ENCODE measurements at places on chromosomes 13 and 19. TPM values are rescaled to one million over a fixed set of nuclear protein-coding genes. Genes with fewer than 3 reads are reported as not detected.

GRCh38 chr13:45333977-45334922, 6.7 kb downstream of the TPT1 start:
- H3K36me3 ChIP-seq = peaks cover 76% of the 10 kb centered on the region
- peaks cover 93% of the 10 kb centered on the region for H3K4me1 ChIP-seq
- H3K4me3 ChIP-seq = peak overlapping the region; percentile 63
- no peaks in the 10 kb centered on the region for H3K27me3 ChIP-seq
- DNase-seq = peak; percentile 71

- peaks cover 47% of the 10 kb centered on the region for H3K27me3 ChIP-seq
- H3K4me3 ChIP-seq = no peak overlapping the region
- H3K4me1 ChIP-seq = no peaks in the 10 kb centered on the region
- no peak overlapping the region for H3K27ac ChIP-seq
- H3K36me3 ChIP-seq = no peaks in the 10 kb centered on the region
- no peak for DNase-seq
Observed at GRCh38 chr13:91405240-91405639, 6.8 kb downstream of the GPC5 start.

- H3K4me1 ChIP-seq = peaks cover 13% of the 10 kb centered on the region
- no peak overlapping the region for H3K27ac ChIP-seq
- DNase-seq = no peak
- H3K27me3 ChIP-seq = peaks cover 44% of the 10 kb centered on the region
Observed at GRCh38 chr13:113862191-113862930, 1.5 kb downstream of the GAS6 start.

- no peak for DNase-seq
- H3K36me3 ChIP-seq = peaks cover 39% of the 10 kb centered on the region
- H3K4me3 ChIP-seq = peak overlapping the region; percentile 95
- peaks cover 43% of the 10 kb centered on the region for H3K4me1 ChIP-seq
- H3K27ac ChIP-seq = peak overlapping the region; percentile 95
Observed at GRCh38 chr19:39969681-39970424, 1.1 kb upstream of the PSMC4 start.

DNA sequence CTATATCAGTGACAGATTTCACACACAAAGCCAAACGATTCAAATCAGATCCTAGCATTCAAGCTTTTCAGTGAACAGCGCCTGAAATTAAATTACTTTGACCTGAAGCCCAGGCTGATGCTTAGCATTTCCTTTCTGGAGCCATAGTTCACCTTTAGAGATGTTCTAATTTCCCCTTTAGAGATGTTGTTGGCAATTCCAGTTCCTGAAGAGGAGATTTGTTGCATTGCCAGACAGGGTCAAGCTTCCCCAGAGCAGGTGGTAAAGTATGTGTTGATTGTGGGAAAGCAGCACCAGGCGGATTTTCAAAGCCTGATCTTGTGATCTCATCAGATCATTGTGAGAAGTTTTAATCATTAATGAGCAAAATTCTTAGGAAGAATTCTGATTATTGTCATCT, 609.8 kb upstream of the KLF12 start:
- H3K4me3 ChIP-seq = no peak overlapping the region
- peaks cover 1% of the 10 kb centered on the region for H3K27me3 ChIP-seq
- H3K4me1 ChIP-seq = no peaks in the 10 kb centered on the region
- DNase-seq = no peak

DNA sequence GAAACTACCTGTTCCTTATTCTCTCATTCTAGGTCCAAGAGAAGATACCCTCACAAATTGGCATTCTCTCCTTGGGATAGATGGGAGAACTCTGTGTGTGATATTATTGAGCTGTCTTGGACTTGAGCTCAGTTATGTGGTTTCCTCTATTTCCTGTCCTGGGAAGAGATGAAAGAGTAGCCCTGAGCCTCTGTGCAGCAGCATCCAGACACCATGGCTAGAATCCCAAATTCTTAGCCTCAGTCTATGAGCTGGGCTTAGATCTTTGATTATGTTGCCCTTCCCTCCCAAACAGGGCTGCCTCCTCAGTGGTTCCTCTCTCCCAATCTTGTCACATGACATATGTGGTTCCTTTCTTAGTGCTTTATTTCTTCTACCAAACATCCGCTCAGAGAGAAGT, 290.7 kb downstream of the SPRY2 start:
- H3K27ac ChIP-seq = no peak overlapping the region
- no peak overlapping the region for H3K4me3 ChIP-seq
- no peak for DNase-seq
- H3K27me3 ChIP-seq = peaks cover 5% of the 10 kb centered on the region

DNA sequence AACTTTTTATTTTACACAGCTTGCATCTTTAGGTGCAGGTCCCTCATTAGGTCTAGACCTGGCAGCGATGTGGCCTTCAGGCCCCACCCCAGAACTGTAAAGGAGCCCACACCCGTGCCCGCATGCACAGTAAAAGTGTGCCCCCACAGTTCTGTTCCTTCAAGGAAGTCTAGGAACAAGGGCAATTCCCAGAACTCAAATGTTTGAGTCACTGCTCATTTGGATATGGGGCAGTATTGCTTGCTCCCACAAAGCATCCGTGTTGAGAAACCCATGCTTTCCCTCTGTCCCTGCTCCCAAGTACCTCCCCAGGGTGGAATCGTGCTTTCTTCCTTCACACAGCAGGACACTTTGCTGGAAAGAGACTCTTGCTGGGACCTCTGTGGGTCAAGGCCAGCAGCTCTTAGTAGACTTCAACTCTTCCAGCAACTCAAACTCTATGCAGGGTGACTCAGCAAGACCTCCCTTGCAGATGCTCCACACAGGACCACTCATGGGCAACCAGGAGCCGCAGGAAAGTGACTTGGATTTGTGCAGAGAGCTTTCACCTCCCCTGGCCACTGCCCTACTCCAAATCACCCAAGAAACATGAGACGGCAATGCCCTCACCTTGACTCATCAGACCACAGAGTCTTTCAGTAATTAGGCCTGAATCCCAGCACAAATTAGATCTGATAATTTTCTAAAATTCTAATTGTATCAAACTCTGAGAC, 12.3 kb downstream of the SLC7A1 start:
- H3K4me1 ChIP-seq = peaks cover 21% of the 10 kb centered on the region
- H3K36me3 ChIP-seq = peaks cover 19% of the 10 kb centered on the region
- H3K4me3 ChIP-seq = no peak overlapping the region

- H3K27me3 ChIP-seq = peaks cover 17% of the 10 kb centered on the region
- H3K36me3 ChIP-seq = peaks cover 9% of the 10 kb centered on the region
- H3K4me3 ChIP-seq = no peak overlapping the region
- no peak overlapping the region for H3K27ac ChIP-seq
- peaks cover 12% of the 10 kb centered on the region for H3K4me1 ChIP-seq
Observed at GRCh38 chr13:33028620-33029019, 12.4 kb downstream of the KL start.

DNA sequence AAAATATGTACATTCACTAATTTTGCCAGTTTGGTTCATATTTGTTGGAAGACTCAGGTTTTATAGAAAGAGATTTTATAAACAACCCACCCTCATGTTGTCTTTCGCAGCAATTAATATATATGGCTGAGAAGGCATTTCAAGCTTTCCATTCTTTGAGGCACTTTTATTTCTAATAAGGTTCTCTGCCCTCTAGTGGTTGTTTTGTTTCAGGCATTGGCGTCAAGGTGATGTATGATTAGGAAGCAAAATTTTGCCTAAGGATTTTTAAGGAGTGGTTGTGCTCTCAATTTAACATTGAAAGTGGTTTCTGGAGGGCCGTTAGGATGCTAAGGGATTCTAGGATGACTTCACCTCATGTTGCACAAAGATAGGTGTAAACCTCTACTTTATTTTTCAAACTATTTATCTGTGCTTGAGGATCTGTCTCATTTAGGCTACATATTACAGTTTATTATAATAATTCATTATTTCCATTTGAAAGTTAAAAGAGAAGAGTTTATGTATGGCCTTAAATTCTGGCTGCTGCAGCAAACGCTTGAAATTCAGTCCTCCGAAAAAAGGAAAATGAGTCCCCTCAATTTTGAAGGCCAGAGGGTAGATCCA, 35.9 kb downstream of the OXGR1 start:
- no peak overlapping the region for H3K27ac ChIP-seq
- H3K4me3 ChIP-seq = no peak overlapping the region
- H3K4me1 ChIP-seq = no peaks in the 10 kb centered on the region
- H3K36me3 ChIP-seq = no peaks in the 10 kb centered on the region
- H3K27me3 ChIP-seq = no peaks in the 10 kb centered on the region

DNA sequence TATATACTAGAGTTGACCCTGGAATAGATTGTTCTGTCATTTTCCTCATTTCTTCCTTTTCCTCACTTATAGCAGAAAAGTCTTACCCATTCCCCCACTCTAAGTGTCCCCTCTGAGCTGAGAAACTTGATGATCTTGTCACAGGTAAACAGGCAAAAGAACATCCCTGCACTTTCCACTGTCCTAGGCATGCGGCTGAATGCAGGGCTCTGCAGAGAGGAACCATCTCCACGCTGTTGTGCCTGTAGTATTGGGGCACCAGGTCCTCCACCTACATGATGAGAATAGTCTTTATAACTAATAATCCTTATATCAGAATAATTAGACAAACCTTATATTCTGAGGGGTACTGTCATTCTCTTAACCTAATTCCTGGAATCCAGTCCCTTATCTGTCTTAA, 211.3 kb downstream of the RBM26 start:
- DNase-seq = no peak
- peaks cover 14% of the 10 kb centered on the region for H3K36me3 ChIP-seq
- peak overlapping the region; percentile 48 for H3K4me3 ChIP-seq
- peaks cover 4% of the 10 kb centered on the region for H3K27me3 ChIP-seq
- peak overlapping the region; percentile 61 for H3K27ac ChIP-seq

GRCh38 chr19:54312436-54313377, at the start of gene LILRA5:
Gene LILRA5, minus strand, starts transcription at chr19:54313166. Its CDS starts 147 bp downstream, at chr19:54313019.
- H3K27me3 ChIP-seq = peaks cover 16% of the 10 kb centered on the region
- no peak within 1 kb of the TSS for H3K27ac ChIP-seq
- H3K4me1 ChIP-seq = peaks cover 5% of the 10 kb centered on the region
- no peak within 1 kb of the TSS for H3K4me3 ChIP-seq
- DNase-seq = no peak

DNA sequence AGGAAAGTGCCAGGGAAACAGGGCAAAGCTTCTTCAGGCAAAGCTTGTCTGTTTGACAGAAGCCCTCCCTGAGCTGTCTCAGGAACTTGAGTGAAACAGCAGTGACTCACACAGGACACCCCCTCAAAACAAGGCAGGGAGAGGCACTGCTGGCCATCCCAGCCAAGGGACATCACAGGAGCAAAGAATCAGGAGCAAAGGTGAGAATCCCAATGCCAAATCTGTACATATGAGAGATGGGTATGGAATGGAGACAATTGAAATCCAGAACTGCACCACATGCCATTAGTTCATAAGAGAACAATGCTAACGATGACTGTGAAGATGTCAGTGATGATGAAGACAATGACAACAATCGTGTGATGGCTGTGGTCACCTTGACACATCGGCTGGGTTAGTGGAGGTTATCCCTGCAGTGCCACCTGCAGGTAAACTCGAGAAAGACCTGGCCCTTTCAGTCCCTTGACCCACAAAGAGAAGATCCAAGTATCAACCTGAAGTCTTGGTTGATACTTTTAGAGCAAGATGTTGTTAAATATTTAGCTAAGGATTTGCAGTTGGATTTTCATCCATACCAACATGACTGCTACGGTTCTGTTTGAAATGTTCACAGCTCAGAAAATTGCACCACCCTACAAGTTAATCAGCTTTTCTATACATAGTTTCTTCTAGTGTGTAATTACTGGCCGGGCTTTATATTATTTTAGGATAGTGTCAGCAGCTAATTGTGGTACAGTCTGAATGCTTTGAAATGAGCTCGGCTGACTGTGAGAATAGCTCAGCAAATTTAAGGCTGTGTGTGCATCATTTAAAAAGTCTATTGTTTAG, 42.0 kb upstream of the IPO5 start:
- no peak overlapping the region for H3K4me3 ChIP-seq
- H3K27ac ChIP-seq = no peak overlapping the region
- H3K36me3 ChIP-seq = no peaks in the 10 kb centered on the region
- DNase-seq = peak; percentile 21
- H3K4me1 ChIP-seq = no peaks in the 10 kb centered on the region
- no peaks in the 10 kb centered on the region for H3K27me3 ChIP-seq

- H3K4me1 ChIP-seq = peaks cover 48% of the 10 kb centered on the region
- H3K36me3 ChIP-seq = peaks cover 67% of the 10 kb centered on the region
- DNase-seq = no peak
- no peaks in the 10 kb centered on the region for H3K27me3 ChIP-seq
- H3K4me3 ChIP-seq = no peak overlapping the region
Observed at GRCh38 chr13:113182046-113182445, 23.6 kb downstream of the PROZ start.

DNA sequence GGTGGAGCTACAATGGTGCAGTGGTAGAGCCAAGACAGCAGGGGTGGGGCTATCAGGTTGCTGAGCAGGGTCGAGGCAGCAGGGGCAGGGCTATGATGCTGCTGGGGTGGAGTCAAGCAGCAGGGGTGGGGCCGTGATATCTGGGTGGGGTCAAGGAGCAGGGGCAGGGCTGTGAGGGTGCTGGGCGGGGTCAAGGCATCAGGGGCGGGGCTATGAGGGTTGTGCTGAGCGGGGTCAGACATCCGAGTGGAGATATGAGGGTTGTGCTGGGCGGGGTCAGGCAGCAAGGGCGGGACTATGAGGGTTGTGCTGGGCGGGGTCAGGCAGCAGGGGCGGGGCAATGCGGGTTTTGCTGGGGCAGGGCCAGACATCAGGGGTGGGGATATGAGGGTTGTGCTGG, 14.7 kb downstream of the HCN2 start:
- no peak overlapping the region for H3K27ac ChIP-seq
- H3K27me3 ChIP-seq = no peaks in the 10 kb centered on the region
- H3K4me1 ChIP-seq = peaks cover under 1% of the 10 kb centered on the region
- no peaks in the 10 kb centered on the region for H3K36me3 ChIP-seq
- peak; percentile 57 for DNase-seq

GRCh38 chr13:30924721-30925120, 7.7 kb upstream of the TEX26 start:
- H3K36me3 ChIP-seq = no peaks in the 10 kb centered on the region
- no peak for DNase-seq
- peaks cover 26% of the 10 kb centered on the region for H3K27me3 ChIP-seq
- no peak overlapping the region for H3K27ac ChIP-seq

DNA sequence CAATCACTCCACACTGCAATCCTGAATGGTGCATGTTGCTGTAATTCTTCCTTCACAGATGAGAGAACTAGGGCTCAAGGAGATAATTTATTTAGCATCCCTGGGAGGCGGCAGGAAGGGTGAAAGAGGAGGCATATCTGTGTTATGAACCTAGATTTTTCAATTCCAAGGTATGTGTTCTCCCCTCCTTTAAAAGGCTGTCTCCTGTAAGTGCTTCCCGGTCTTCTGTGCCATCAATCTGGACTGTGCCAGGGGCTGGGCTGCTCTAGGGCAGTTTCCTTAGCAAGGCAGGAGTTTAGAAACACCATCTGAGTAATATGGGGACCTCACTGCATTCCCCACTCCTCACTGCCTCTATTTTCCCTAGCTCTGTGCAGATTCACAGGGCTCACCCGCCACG, 185.0 kb downstream of the RFC3 start:
- no peak overlapping the region for H3K27ac ChIP-seq
- no peak overlapping the region for H3K4me3 ChIP-seq
- H3K36me3 ChIP-seq = no peaks in the 10 kb centered on the region
- no peaks in the 10 kb centered on the region for H3K27me3 ChIP-seq
- no peak for DNase-seq
- H3K4me1 ChIP-seq = no peaks in the 10 kb centered on the region

The KIR2DL1 gene
- not detected for total RNA-seq

The ZFR2 gene
- 0.42 TPM for total RNA-seq

The ZNF320 gene
- total RNA-seq = 10.5 TPM

The SIGLEC5 gene
- not detected for total RNA-seq

The LILRA5 gene
- total RNA-seq = not detected

The CPB2 gene
- total RNA-seq = not detected

The ZIM2 gene
- not detected for total RNA-seq

The CALR gene
- 886 TPM for total RNA-seq
